ENCODE measurements at places on chromosomes 5 and 9.
A peak's percentile ranks its signal among the peaks of the same experiment; 100 is the strongest.

DNA sequence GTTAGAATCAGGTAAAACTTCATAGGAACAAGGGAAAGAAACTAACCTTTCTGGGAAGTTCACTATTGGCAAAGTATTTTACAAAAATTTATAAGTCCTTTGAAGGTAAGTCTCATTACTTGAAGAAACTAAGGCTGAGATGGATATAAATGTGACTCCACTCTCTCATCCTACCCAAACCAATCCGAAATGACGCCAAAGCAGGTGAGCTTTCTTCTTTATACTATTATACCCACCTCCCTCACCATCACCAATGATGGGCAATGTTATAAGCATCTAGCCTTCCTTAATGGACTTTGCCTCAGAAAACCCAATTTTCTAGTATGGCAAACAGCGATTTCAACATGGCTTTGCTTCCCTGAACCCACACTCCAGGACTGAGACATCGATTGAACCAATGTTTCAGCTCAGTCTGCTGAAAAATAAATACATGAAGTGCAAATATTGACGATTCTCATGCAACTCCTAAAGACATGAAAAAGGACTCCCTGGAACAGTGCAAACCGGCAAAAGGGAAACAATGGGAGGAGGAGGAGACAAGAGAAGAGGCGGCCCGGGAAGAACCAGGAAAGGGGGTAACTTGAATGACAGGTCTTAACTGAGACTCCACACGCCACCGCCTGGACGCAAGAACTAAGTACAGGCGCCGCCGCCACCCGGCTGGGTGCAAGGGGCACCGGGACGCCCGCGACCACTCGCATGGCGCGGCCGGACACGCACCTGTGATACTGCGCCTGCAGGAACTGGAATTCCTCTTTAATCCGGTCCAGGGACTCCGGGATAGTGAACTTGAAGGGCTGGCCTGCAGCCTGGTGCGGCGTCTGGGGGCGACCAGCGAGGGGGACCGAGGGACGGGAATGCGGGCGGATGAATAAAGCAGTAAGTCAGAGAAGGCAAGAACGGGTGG is 2.5 kb downstream of the TLE1 start:
- DNase-seq: peak; percentile 83

GRCh38 chr5:2986301-2986700 is 234.8 kb upstream of the IRX2 start:
- no peak for DNase-seq

DNA sequence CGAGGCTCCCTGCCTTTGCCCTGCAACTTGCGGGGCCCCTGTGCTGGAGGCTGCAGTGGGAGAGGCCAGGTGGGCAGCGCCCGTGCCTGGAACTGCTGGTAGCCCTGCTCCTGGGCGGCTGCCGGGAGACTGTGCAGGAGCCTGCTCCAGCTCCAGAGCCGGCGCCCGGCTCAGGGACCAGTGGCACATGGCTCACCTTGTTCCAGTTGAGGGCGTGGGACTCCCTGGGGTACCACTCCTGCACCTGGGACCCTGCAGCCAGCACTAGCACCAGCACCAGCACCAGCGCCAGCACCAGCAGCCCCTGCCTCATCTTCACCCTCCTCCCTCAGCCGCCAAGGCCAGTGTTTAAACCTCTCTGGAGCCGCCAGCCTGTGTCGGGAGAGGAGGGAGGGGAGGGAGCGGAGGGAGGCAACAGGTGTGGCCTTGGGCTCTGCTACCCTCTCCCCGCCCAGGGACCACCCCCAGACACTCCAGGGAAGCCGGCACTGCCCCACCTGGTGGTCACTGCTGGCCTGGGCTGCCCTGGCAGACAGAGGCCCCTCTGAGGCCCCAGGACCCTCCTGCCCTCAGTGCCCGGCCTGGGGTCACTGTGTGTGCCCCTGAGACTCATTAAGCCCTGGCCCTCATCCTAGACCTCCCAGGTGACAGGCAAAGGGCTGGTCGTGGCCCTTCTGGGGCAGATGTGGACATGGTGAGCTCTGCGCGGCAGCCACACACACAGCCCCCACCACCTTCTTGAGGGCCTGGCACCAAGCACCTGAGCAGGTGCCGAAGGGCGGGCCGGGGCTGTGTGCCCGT is at the start of gene LCN10:
TSS of gene LCN10 (minus strand) at position 350 of the 801 bp plus-strand sequence. CDS start at position 313, 37 bp downstream.
- DNase-seq: peak; percentile 51

DNA sequence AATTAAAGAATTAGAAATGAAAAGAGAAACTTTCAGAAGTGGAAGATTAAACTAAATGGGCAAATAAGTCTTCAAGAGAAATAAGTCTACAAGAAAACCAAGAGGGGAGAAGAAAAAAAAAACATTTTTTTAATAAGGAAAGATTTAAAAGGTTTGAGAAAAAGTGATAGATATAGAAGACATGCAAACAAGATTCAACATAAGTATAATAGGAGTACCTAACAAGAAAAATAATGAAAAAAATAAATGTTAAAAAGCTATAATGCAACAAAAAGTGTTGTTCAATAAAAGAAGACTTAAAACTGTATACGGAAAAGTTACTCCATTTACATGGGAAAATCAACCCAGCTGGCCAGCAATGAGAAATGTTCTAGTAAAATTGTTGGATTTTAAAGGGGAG is 42.6 kb downstream of the PTPDC1 start:
- DNase-seq: no peak

GRCh38 chr9:100505564-100506159 is 32.7 kb downstream of the TMEFF1 start:
- DNase-seq: peak; percentile 90

- no peak for DNase-seq
These were observed 406.6 kb upstream of the MEF2C start for GRCh38 chr5:89289604-89290003.

DNA sequence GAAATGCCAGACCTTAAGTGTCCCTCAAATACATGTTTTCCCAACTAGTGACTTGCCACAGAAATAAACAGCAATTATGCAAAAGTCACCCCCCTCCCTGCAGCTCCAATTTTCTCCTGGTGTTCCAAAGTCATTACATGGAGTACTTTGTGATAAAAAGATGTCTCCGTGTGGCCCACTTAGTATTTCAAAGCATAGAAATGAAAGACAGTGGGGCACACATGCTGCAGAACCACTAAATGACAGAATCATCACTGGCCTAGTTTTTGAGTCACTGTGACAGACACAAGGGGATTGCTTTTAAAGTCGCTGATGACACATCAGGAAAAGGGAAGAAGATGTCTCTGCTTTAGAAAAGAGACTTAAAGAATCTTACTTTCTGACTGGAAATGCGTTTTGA is 323.4 kb downstream of the PSAT1 start:
- no peak for DNase-seq

DNA sequence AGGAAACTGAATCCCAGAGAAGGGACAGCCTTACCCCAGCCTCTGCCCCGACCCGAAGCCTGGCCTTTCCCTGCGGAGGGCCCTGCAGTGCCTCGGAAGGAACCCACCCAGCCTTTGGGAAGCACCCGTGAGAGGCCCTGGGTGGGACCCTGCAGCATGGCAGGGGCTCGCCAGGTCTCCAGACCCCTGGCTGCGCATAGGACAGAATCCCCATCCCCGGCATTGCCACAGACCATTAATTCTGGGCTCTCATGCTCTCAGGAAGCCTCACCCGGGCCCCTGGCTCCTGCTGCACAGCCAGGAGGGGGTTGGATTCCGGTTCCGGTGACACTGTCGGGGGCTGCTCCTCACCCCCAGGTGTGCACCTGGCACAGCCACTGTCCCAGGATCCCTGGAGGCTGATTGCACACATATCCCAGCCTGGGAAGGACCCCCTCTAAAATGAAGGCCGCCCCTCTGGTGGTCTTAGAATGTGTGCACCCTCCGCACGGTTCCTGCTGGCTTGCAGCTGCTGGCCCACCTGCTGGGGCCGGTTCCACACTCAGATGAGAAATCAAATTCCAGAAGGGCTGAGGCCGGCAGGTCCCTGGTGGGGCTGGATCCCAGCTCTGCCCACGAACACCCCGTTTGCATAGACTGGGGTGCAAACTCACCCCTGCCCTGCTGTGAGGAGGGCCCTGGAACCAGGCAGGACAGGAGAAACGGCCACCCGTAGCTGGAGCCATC is 4.7 kb downstream of the EGFL7 start:
- no peak for DNase-seq

- no peak for DNase-seq
These were observed 215.4 kb downstream of the GLIS3 start for GRCh38 chr9:4084435-4084818.

- DNase-seq: no peak
These were observed 48.9 kb downstream of the NUDT12 start for GRCh38 chr5:103513701-103514100.

DNA sequence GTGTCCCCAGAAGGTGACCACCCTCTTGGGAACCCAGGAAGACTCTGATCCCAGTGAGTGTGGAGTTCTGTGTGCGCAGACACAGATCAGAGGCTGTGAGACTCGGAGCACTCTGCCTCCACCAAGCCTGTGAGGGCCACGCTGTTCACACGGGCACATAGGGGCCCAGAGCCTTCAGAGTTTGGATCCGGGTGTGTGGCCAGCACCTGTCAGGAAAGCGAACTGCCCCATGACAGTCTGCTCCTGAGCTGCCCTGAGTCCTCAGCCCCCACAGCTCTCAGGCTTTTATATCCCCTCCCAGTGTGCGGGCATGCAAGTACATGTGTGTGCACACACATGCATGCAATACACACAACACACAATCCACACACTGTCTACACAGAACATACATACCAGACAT is 161.8 kb upstream of the IRX2 start:
- DNase-seq: no peak

GRCh38 chr9:93974151-93974550 is 19.0 kb upstream of the BARX1 start:
- no peak for DNase-seq

All from endothelial cell (in vitro differentiated cells).